ENCODE measurements at places on chromosomes 11 and 22.

GRCh38 chr11:125452125-125452470 is 44.0 kb downstream of the FEZ1 start:
- DNase-seq = no peak

DNA sequence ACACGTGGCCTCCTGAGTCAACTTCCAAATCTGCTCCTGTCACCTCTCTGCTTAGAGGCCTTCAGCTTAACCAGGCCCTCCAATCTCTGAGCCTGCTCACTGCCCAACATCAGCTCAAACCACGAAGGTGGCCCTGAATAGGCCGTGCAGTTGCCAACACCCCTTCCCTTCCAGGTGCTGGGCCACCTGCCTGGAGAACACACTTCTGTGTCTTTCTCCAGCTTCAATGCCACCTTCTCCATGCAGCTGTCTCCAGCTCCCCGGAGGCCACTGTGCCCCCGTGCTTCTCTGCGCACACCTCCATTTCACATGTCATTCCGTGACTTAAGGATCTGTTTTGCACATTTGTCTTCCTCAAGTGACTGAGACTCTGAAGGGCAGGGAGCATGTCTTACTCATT is 5.3 kb downstream of the RELA start:
- DNase-seq = no peak

DNA sequence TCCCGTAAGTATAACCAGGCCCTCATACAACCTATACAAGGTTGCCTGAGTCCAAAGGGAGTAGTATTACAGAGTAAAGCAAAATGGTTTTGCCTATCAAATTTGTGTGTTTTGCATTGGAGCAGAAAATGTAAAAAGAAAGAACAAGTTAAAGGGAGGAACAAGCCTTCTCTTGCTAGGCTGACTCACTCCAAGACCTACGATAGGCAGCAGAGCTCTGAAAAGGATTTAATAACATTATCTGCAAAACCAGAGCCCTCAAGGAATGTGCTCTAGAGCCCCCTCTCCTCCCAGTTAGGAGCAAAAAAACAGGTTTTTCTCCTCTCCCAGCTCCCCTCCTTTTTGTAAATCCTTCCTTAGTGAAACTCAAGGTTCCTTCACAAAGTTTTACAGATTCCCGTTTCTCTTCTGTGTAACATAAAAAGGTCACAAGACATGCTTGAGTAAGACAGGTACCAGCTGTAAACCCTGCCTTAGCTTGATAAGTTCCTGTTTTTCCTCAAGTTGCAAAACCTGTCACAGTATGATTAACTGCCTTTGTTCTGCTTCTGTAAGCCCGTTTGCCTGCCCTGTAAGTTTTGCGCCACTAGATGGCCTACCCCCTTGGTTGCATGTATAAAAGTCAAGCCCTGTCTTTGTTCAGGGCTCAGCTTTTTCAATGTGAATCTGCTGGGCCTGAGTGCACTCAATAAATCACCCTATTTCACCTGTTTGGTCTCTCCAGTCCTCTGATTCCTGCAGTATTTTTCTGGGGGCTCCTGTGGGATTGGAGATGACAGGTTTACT is 498.2 kb downstream of the KCNA4 start:
- DNase-seq = peak; percentile 22

DNA sequence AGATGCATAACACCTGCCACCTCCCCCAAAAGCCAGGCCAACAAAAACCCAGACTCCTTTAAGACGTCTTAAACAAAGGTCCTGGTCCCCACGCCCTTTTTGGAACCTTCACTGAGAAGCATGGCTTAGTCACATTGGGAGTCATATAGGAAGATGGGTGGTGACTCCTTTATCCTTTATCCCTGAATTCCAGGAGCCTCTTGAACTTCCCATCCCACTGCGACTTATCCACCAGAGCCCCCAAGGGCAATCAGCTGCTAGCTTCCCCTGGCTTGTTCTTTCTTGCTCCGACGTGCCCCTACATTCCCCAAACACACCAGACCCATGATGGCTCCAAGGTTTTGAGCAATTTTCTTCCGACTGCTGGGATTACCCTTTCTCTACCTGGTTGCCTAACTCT is 567.0 kb upstream of the CADM1 start:
- no peak for DNase-seq

GRCh38 chr22:44583854-44584253 is 85.8 kb upstream of the RTL6 start:
- DNase-seq = no peak
